ENCODE measurements at places on chromosomes 2 and 18.

DNA sequence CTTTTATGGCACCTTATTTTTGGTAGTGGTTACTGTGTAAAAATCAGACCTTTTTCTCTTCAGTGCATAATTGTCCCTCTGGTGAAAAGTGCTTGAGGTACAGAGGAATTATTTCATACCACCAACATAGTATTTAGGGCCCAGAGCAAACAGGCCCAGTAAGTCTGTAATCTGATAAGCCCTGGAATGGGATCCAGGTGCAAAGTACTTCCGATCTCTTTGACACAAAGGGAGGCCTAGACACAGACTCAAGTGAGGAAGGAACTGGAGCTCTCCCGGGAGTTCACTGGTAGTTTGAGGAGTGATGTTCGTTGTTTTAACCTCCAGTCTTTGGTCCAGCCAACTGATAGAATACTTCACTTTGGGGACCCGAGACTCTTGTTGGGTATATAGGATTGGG, 57.4 kb downstream of the RAB31 start:
- no peak for DNase-seq

DNA sequence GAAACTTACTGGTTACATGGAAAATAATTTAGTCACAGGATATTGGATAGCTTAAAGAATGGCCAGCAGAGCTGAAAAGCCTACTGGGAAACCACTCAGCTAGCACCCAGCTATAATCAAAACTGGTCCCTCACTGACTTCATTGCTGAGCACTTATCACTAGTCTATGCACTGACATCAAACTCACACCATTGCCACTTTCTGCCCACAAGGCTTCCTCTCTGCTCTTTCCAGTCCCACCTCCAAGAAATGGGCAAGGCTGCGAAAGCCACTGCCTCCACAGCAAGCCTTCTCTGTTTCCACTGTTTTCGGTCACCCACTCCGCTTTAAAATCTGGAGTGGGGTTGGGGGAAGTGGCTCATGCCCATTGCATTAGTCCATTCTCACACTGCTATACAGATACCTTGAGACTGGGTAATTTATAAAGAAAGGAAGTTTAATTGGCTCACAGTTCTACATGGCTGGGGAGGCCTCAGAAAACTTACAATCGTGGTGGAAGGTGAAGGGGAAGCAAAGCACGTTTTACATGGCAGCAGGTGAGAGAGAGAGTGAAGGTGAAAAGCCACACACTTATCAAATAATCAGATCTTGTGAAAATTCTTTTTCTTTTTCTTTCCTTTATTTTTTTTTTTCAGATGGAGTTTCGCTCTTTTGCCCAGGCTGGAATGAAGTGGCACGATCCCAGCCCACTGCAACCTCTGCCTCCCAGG, 77.0 kb upstream of the CERS6 start:
- no peak for DNase-seq

- DNase-seq = peak; percentile 38
Measured at GRCh38 chr18:77063260-77063659, 69.3 kb downstream of the MBP start.

DNA sequence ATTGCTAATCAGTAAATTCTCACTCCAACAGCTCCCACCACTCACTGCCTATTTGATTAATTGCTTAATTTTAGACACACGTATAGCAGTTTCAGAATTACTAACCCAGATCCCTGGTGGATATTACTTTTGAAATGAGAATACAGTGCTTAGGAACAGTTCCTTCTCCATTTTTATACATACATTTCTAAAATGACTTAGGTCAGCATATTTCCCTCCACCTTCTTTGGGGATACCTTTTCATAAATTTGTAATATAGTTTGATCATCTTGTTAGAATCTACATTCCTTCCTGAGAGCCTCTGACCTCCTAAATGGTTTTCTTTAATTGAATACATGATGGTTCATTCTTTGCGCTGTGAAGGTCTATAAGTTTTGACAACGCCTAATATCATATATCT, 279.8 kb upstream of the NETO1 start:
- no peak for DNase-seq

DNA sequence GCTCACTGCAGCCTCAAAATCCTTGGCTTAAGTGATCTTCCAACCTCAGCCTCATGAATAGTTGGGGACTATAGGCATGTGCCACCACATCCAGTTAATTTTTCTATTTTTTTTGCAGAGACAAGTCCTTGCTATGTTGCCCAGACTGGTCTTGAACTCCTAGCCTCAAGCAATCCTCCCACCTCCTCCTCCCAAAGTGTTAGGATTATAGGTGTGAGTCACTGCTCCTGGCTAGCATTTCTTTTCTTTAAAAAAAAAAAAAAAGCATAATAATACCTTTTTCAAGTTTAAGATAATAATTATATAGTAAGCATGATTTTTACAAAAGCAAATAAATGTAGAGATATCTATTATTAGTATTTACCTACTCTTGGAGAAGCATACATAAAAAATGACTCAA, 36.1 kb downstream of the PPP4R1 start:
- no peak for DNase-seq

GRCh38 chr18:3005462-3005861, 7.5 kb downstream of the LPIN2 start:
- DNase-seq = no peak

- DNase-seq = no peak
Measured at GRCh38 chr18:23864624-23865023, 149.9 kb upstream of the TTC39C start.

- peak; percentile 8 for DNase-seq
Measured at GRCh38 chr2:85999061-85999831, 106.4 kb downstream of the POLR1A start.

- DNase-seq = no peak
Measured at GRCh38 chr2:54052825-54053718, 62.3 kb upstream of the ACYP2 start.

DNA sequence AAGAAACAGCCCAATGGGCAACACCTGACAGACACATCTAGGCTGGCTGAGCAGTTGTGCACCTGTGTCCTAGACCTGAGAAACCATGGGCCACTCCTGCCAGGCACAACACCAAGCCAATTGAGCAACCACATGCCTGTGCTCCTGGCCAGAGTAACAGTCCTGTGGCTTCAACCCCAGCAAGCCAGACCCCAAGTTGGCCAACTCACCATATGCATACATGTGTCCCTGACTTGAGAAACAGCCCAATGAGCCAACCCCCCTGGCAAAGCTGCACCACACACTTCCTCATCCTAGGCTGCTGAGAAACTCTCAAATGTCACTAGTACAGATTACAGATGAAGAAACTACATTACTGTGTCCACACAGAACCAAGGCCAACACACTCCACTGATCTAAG, 36.6 kb downstream of the USP34 start:
- no peak for DNase-seq

DNA sequence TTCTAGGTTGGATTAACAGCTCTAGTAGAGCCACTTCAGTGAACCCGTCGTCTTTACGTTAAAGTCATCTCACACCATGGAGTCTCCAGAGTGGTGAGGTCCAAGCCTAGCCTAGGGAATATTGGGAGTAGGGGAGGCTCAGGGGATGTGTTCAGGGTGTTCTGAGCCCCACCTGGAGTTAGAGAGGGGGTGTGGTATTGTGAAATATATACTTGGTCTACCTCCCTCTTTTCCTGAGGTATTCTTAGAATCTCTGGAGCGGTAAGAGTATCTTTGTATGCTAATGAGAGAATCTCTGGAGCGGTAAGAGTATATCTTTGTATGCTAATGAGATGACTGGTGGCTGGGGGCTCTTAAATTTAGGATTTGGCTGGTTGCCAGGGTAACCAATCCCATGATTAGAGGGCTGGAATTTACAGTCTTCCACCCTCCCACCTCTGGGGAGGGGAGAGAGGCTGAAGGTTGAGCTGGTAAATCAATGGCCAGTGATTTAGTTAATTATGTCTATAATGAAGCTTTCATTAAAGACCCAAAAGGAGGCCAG, 69.5 kb downstream of the INPP4A start:
- no peak for DNase-seq

GRCh38 chr2:143429932-143430679, 300.9 kb downstream of the ARHGAP15 start:
- DNase-seq = no peak

DNA sequence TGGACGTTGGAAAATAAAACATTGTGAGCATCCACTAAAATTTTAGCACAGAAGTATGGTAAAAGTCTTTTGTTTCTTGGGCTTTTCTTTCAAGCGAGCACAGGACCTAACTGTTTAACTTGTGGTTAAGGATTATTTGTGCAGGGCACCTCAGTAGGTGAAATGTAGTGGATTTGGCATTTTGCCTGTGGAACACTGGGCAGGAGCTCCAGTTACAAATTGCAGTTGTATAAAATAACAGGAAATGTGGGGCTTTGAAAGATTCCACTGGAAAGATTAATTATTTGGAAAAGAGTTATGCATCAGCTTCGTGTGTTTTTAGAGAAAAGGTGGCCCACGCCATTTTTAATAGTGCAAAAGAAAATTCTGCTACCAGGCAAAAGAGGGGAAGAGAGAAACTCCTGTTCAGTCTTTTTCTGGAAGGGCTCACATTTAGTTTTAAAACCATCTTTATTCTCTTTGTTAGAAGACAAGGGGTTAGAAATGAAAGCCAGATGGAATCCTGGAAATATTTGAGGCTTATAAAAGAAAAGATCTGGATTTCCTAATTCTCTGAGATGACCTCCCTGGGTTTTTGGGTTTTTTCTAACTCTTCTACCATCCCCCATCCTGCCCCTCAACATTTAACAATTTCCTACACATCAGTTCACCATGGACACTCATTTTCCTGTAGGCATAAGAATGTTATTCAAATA, 144.3 kb upstream of the SERTAD2 start:
- no peak for DNase-seq

DNA sequence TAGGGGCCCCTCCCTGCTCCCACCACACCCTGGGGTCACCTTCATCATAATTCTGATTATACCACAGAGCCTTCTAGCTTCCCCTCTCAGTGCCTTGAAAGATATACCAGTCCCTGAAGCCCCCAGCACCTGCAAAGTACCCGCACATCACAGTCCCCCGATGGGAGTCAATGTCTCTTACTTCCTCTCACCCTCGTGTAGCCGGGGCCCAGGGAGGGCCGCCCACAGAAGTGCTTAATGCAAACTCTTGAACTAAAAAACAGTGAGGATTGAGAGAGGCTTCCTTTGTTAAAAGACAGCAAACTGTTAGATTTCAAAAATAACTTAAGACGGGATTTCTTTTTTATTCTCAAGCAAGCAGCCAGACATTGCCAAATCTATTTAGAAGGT, 76.5 kb downstream of the SFXN5 start:
- no peak for DNase-seq

GRCh38 chr2:59149271-59149670, 908.1 kb upstream of the FANCL start:
- no peak for DNase-seq

DNA sequence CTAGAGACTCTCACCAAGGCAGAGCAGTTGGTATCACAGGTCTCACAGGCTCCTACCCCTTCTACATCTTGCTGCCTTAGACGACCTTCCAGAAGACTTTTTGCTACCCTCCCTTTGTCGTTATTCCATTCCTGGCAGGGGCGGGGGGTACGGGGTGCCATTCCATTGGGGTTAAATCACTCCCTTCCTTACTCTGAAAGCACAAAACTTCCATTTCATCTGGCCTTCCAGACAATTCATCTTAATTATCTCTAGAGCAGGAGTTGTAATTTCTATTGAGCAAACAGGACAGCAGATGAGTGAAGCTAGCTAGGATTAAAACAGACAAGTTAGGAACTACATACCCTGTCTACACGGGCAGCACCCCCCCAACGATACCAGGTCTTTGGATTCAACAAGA, 276.2 kb upstream of the TANK start:
- no peak for DNase-seq

DNA sequence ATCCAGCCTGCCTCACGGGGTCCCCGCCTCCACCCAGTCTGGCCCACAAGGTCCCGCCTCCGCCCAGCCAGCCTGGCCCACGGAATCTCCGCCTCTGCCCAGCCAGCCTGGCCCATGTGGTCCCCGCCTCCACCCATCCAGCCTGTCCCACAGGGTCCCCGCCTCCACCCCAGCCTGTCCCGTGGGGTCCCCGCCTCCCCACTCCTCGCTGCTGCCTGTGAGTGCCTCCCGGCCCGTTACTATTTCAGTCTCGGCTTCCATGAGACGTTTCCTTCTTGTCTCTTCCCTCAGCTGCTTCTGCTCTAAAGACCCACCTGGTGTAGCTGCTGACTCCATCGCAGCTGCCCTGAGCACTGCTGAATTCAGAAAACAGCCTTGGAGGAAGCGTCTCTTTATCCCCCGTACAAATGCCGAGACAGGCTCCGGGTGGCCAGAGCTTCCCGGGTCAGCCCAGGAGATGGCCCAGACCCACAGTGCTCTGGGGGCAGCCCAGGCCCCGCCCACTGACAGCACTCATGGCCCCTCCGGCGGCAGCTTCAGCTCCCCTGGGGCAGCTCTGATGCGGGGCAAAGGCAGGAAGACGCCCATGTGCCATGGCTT, 69.8 kb downstream of the NFATC1 start:
- no peak for DNase-seq

- DNase-seq = no peak
Measured at GRCh38 chr2:190599073-190599472, 49.8 kb upstream of the NAB1 start.

GRCh38 chr18:8623549-8624106, 14.4 kb downstream of the RAB12 start:
- no peak for DNase-seq

GRCh38 chr2:72032481-72033041, 115.1 kb downstream of the CYP26B1 start:
- DNase-seq = no peak

DNA sequence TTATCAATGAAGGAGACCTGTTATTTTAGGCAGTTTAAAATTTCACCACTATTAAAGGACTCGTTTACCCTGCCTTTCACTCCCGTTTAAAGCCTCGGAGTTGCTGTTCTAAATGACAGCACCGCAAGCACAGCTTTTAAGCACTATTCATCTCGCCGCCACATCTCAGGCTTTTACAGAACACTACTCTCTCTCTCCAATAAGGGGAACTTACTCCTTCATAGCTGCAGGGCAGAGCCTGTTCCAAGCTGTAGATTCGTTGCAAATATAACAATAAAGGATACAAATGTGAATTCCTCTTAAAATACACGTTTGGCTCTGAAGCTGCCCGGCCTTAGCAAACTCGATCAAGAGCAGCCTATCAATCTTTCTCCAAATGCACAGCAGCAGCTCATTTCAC, 271.8 kb downstream of the ZNF521 start:
- no peak for DNase-seq

GRCh38 chr2:8544171-8544785, 137.6 kb upstream of the ID2 start:
- DNase-seq = no peak

GRCh38 chr2:45069684-45070083, 60.4 kb upstream of the SIX2 start:
- DNase-seq = no peak

GRCh38 chr2:192267484-192267883, 72.8 kb upstream of the TMEFF2 start:
- DNase-seq = no peak

DNA sequence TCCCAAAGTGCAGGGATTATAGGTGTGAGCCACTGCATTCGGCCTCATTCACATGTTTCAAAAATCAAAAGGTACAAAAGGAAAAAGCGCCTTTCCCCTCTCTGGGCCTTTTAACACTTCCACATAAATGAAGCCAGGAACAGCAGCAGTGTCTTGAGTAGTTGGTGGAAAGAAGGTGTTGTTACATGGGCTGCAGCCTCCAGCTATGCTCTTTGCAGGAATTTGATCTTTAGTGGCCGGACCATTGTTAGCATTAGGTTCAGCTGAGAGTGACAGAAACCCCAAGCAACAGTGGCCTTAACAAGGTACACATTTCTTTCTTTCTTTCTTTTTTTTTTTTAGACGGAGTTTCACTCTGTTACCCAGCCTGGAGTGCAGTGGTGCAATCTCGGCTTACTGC, 59.1 kb downstream of the HS6ST1 start:
- no peak for DNase-seq

GRCh38 chr2:239650674-239651073, 249.9 kb upstream of the HDAC4 start:
- DNase-seq = no peak

- DNase-seq = no peak
Measured at GRCh38 chr2:15693382-15693781, 101.7 kb downstream of the DDX1 start.
